ENCODE measurements at places on chromosomes 6 and 20.

GRCh38 chr6:71420095-71420692 is 131.6 kb downstream of the OGFRL1 start:
- DNase-seq = peak; percentile 50

DNA sequence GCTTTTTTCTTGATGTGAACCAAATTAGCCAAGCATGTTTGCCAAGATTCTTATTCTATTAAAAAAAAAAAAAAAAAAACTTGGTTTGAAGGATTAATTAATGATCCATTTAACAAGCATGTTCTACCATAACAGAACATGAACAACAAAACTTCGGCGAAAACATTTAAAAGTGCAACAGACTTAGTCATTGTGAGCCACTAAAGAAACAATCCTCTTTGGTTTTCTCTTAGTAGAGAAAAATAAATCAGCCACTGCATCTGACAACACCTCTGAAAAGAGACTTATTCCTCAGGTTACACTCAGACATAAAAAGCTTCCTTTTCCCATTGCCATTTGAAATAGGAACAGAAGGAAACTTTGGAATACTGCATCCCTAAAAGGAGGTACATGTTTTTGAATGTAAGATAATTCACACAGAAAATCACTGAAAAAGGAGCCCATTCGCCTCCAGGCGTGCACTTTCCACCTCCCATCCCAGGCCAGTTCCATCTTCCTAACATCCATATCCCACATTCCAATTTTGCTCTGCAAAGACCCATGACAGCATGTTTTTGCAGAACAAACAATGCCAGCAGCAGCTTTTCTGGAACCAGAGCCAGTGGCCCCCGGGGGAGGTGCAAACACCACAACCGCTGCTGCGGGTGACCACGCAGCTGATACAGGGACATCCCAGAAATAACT is 79.5 kb downstream of the ZMYND8 start:
- DNase-seq = no peak

- DNase-seq = no peak
Measured at GRCh38 chr6:23003671-23004467, 434.5 kb downstream of the HDGFL1 start.

DNA sequence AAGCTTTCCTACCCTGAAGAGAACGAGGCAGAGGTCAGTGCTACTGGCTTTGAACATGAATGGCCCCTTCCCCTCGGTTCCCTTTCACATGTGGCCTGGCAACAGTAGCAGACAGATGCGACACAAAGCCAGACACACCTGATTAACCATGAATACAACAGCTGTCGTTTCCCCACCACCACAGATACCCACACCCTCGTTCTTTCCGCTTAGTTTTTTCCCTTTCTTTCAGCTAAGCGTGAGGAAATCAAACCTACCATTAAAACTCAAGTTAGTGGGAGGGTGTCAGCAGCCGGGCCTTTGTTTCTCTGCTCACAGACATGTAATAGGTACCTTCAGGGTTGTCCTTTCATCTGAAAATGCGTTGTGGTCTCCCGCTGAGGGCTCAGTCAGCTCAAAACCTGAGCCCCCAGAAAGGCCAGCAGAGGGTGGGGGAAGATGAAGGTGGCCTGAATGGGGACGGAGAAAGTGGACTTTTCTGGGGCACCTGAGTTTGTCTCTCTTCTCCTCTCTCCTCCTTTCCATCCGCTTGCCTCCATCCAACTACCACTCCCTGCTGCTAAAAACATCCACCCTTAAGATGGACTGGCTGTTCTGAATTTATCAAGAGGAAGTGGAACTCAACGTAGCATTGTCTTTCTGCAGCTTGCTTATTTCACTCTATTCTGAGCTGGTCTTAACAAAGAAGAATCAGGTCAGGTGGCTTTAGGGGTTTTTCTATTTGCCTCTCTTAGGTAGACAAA is 516.6 kb upstream of the JARID2 start:
- DNase-seq = no peak

GRCh38 chr6:55208478-55209458 is 34.5 kb downstream of the HCRTR2 start:
- DNase-seq = no peak

DNA sequence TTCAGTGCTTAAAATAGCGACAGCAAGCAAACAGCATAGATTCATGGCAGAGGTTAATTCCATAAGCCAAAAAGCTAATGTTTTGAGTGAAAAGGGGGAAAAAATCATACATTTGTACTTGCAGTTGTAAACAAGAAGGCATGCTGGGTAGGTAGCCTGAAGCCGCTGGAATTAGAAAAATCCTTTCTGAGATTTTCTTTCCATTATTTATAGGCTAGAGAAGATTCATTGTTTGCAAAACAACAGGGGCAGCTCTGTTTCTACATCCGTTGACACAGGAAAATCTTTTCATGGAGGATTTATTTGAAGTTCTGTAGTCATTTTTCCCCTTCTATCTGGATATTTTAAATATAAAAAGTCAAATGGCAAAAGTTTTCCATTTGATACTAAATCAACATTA is 843.9 kb downstream of the QKI start:
- no peak for DNase-seq

DNA sequence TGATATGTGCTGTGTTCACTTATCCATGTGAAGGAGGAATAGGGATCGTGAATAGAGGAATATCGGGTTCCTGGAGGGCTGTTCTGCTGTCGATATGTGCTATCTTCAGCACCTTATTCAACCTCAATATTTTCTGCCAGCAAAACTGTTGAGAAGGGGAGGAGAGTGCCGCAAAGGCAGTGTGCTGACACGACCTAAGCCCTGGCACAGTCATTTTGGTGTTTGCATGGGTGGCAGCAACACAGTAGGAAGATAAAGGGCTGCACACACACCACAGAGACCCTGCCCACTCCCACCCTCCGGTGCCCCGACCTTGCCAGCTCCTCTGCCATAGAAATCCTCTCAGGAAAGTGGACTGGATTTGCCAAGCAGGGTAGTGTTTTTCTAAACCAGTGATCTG is 47.0 kb downstream of the ZDHHC14 start:
- no peak for DNase-seq

DNA sequence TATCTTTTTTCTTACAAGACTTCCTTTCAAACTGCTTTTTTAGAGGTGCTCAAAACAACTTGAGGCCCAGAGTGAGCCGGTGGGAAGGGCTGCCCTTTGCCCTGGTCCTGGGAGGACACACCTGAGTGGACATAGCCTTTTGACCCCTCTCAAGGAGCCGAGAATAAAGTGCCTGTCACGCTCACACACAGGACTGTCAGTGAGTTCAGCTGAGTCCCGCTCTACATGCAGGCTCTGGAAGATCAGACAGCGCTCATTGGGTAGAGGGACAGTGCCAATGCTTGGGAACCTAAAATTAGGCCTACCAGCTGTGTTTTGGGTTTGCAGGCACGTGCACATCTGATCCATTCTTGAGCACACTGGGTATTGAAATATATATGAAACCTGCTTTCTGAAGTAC is 387.8 kb downstream of the CD83 start:
- no peak for DNase-seq

DNA sequence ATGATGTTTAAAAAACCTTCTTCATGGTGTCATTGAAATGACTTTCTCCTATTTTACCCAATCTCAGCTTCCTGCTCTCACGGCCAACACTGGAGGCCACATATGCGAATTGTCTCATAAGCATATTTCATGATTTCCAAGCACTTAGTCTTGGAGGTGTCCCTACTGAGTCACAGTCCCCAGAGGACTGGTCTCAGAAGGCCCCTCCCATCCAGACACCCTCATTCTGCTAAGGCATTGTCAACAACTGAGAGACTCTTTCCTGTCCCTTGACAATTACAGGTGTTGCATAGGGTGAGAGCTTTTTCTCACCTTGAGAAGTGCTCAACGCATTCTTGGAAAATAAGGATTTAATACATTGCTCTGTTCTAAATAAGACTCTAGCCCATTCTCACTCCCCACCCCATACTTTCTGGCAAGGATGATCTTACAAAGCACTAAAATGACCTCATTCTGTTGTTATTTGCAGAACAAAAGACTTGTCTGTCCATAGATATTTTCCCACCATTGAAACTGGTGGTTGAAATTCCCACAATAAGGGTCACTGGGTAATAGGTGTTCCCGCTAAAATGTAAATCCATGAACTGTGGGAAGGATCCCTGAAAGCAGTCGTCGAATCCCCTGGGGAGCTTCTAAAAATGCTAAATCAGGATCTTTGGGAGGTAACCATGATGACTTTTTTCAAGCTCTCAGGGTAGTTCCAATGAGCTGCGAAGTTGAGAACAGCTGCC is 32.3 kb upstream of the SLC22A23 start:
- no peak for DNase-seq

GRCh38 chr6:106256201-106256968 is 69.2 kb downstream of the ATG5 start:
- DNase-seq = no peak

DNA sequence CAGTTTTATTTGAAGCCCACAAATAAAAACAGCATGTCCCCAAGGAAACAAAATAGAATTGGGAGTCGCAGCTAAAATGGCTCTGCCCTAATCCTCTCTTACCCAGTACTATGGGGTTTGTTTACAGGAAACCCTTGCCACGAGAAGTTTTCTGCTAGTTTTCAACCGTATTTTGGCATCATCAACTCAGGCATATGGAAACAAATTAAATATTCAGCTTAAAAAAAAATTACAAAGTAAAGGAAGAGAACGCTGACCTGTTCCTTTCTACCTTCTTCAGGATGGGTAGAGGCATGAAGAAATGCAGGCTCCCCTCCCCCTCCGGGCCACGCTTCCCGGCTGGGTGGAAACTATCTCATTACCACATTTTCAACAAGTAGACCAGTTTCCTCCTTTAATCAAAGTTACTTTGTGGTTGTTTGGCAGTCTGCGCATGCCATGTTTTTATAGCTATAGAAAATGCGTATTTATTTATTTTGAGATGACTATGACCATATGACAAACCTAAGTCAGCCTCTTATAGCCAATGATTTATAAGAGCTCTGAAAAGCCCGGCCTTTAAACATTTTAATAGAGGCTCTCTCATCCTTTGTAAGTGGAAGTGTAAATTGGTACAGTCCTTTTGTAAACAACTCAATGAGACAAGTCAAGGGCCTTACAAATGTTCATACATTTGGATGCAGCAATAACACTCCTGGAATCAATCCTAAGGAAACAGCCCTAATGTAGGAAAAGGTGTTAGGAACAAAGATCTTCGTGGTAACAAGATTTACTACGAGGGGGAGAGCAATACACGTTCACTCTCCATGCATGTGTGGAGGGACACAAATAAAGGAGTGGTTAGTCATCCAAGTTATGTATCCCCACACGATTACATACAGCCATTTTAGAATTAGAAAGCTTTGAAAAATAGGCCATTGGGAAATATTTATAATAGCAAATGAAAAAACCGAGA is 16.1 kb upstream of the ZNF217 start:
- DNase-seq = no peak

- DNase-seq = no peak
Measured at GRCh38 chr20:45968081-45968671, 3.8 kb downstream of the ZNF335 start.

- no peak for DNase-seq
Measured at GRCh38 chr6:121904559-121904958, 469.1 kb downstream of the GJA1 start.

GRCh38 chr6:23183846-23184245 is 614.5 kb downstream of the HDGFL1 start:
- DNase-seq = no peak

DNA sequence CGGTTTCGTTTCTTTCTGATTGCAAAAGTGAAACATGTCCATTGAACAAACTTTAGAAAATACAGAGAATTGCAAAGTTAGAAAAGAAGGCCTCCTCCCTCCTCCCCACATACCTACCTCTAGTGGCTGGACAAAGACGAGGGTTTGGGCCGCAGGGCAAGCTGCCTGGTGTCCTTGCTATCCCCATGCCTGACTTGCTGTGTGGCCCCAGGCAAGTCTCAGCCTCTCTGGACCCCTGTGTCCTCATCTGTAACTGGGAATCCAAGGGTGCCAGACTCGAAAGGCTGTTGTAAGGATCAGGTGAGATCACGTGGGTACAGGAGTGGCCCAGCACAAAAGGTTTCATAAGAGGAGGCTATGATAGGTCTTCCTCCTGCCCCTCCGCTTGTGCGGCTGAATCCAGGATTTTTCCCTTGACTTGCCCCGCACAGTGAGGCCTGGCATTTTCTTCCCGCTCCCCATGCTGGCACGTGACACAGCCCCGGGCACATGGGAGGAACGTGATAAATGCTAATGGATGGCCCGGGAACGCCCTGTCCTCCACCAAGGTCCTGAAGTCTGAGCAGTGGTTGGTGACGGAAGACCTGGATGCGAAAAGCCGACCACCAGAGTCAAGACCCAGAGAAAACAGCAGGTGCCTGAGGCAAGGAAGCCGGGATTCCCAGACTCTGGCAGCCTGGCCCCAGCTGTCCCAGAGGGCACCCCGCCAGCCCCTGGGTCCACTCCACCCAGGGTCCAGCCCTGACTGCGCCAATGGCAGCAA is 55.8 kb downstream of the UBE2V1 start:
- no peak for DNase-seq

- no peak for DNase-seq
Measured at GRCh38 chr6:145540741-145541140, 194.6 kb downstream of the EPM2A start.

GRCh38 chr6:146892613-146893401 is 294.0 kb downstream of the ADGB start:
- no peak for DNase-seq

GRCh38 chr6:47535316-47536225 is 58.0 kb downstream of the CD2AP start:
- no peak for DNase-seq

GRCh38 chr6:5599127-5599526 is 337.8 kb downstream of the FARS2 start:
- DNase-seq = no peak

- no peak for DNase-seq
Measured at GRCh38 chr6:107066697-107067659, 39.0 kb downstream of the MTRES1 start.

GRCh38 chr6:80605165-80605989 is 498.9 kb downstream of the BCKDHB start:
- no peak for DNase-seq

DNA sequence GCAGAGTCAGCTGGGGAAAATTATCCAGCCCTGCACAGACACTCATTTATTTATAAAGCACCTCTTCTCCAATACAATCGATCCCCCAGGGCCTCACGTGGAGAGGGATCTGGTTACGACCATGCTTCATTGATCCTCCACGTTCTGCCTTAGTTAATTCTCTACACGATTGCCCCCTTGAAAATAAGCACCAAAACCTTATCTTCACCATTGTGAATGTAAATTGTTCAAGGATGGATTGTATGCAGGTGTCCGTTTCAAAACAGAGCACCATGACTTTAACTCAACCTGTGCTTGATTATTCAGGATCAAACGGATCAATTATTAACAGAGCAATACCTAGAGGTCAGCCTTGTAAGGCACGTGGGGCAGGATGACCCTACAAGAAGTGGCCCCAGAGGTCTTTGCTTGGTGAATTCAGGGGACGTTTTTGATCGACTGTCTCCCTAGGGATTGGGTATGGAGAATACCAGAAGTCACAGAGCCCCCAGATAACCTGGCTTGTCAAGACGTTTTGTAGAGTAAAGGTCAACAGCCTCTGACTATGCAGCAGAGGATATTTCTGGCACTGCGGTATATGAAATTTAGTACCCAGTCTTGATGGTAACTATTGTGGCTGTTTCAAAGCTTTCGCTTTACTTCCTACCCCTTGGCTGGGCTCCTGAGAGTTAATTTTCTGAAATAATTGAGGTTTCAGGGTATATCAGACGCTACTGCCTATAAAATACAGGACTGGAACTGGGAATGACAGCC is 112.1 kb downstream of the NFATC2 start:
- no peak for DNase-seq

GRCh38 chr6:107770541-107770940 is 53.6 kb downstream of the SCML4 start:
- DNase-seq = no peak

GRCh38 chr6:42911171-42912021 is 4.5 kb upstream of the PTCRA start:
- no peak for DNase-seq
